ENCODE measurements at places on chromosomes 11 and 22.

DNA sequence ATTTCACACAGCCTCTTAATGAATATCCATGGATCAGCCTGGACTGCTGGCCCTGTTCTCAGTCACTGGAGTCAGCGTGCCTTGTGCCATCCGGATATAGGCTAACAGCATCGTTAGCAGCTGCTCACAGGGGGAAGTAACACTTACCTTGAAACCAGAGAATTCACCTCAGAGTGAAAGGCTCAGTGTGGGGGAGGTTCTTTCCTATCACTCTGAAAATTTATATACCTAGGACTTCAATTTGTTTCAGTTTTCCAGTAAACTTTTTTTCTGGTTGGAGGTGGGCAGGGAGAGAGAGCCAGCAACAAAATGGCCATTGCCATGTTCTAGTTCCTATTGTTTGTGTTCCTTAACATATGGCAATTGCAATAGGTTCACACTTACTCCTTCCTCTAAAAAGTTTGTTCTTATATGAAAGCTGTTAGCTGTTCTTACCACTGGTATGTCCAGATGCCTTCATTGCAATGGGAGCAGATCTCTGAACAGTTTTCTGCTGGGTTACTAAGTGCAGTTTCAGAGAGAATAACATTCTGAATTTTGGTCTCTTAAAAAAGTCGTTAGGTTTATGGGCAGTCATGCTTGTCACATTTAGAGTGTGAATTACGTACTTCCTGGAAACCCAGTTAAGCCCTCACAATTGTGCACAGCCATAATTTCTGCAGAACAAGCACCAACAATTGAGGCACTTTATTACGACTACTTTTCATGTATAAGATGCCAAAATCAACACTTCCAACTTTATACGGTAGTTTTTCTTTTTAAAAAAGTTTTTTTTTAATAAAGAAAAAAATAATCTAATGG, 247.6 kb downstream of the CADM1 start:
- no peak for DNase-seq

GRCh38 chr11:14148653-14149273, 186.2 kb downstream of the SPON1 start:
- DNase-seq: peak; percentile 47

- DNase-seq: no peak
These were observed 482.0 kb downstream of the KCNA4 start for GRCh38 chr11:29534836-29535235.

GRCh38 chr11:10263929-10264328, 30.1 kb downstream of the SBF2 start:
- DNase-seq: no peak

DNA sequence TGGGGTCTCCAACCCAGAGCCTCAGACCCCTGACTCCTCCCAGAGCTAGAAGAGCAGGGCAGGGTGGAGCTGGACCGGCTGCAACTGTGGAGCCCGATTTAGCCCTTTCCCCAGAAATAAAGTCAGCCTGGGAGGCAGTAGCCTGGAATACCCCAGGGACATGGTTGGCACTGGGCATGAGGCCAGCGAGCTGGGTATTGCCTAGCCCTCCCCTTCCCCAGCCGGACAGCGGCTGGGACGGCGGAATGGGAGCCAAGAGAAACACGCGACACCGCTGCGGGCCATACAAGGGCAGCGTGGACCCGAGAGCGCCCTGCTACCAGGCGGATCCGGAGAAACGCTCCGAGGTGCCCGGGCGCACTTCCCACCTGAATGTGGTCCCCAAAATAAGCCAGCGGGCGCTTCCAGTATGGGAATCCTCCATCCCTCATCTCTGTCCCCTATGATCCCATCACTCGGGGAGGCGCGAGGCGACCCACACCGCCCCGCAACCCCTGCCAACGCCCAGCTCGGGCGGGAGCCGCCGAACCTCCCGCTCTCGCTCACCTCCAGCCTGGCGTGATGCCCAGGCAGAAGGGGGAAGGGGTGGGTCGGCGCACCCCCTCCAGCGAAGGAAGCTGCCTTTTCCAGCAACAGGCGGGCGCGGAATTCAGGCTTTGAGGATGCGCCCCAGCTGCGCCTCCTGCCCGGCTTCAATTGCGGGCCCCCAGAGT, 758 bp downstream of the MCAM start:
- DNase-seq: no peak

DNA sequence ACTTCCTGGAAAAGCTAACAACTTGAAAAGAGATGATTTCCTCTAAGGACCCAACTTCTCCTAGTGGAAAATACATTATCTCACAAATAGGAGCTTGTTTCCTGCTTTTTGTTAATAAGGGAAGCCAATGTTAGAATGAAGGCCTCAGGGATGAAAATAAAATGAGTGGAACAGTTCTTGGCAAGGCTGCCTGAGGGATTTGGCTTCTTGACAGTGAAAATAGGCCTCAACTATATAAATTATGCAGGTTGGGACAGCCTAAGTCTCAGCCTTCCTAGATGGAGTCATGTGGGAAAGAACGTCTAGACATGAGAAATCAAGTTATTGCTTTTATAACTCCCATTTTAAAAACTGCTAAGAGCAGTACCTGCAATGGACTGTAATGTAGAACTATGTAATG, 92.8 kb upstream of the FIBIN start:
- no peak for DNase-seq

GRCh38 chr22:29719899-29720645, at the start of gene CABP7:
TSS of gene CABP7 (plus strand) at chr22:29720003. CDS start at chr22:29720425, 422 bp downstream.
- DNase-seq: no peak

GRCh38 chr11:61999141-61999975, 31.9 kb upstream of the FTH1 start:
- no peak for DNase-seq

GRCh38 chr11:77457340-77457739, 16.6 kb downstream of the PAK1 start:
- no peak for DNase-seq

GRCh38 chr11:45818961-45819605, 14.1 kb downstream of the SLC35C1 start:
- DNase-seq: no peak

DNA sequence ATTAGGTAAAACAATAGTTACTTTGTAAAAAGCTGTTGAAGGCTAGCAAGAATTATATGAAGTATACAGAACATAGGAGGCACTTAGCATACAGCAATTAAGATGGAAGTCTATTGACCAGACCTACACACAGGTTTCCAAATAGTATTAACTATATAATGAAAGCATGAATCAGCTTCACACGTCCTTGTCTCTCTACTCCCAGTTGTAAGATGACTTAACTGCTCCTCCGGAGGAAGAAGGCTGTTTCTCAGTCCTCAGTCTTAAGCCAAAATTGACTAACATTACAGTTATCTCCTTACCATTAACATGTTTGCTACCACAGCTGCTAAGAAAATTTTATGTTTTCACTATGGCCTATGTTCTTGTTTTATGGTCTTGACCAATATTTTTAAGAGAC, 24.7 kb downstream of the SIK3 start:
- DNase-seq: no peak

DNA sequence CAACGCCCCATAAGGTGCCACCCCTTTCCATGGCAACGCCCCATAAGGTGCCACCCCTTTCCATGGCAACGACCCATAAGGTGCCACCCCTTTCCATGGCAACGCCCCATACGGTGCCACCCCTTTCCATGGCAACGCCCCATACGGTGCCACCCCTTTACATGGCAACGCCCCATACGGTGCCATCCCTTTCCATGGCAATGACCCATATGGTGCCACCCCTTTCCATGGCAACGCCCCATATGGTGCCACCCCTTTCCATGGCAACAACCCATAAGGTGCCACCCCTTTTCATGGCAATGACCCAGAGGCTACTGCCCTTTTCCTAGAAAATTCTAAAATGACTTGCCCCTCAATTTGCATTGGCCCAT, 72.1 kb downstream of the BRD1 start:
- DNase-seq: no peak

DNA sequence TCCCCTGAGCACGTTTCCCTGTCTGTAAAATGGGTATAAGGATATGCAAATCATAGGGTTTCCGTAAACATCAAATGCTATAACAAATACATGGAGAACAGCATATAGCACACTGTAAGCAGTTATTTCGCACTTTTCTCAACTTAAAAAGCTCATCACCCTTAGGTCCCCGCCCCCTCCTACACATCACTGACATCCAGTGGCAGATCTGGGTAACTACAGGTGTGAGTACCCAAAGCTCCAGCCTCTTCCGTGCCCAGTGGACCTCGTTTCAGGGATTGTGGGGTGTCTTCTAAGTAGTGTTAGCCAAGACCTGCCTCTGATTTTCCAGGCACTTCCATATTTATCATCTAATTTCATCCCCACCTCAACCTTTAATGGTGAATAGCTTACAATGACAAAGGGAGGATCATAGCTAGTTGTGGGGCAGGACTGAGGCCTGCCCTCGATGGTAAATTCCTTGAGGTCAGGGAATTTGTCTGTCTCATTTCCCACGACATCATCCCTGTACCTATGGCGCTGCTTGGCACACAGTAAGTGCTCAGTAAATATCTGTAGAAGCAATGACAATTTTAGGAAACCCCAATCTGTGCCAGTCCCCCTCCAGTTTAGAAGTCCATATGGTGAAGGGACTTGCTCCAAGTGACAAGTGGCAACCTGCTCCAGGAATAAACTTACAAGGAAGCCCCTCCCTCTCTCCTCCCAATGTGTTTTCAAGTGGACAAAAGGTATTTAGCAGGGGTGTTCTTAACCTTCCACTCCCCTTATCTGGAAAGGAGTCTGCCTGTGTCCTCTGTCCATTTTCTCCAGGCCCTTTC, 340.5 kb downstream of the TENM4 start:
- peak; percentile 37 for DNase-seq

- peak; percentile 44 for DNase-seq
These were observed 27.5 kb downstream of the OSBPL5 start for GRCh38 chr11:3137486-3138177.

DNA sequence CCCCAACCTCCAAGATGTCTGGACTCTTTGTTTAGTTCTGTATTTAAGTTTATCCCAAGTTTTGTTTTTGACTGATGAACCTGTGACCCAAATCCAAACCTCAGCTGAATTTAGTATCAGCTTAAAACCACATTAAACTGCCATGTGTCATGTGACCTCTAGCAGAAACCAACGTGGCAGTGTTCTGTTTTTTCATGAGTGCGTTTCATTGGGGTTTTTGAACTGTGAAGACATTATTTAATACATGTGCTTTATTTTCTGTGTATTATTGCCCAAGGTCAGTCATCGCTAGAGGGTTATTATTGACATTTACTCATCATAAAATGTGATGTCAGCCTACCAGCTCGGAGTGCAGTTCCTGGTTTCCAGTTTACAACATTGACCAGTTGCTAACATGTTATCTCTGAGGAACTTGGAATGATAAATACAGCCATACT, 1.8 kb downstream of the TLCD5 start:
- peak; percentile 60 for DNase-seq

GRCh38 chr11:46902694-46903093, 15.7 kb downstream of the LRP4 start:
- no peak for DNase-seq

GRCh38 chr22:17705951-17706900, 67.7 kb downstream of the BCL2L13 start:
- peak; percentile 79 for DNase-seq

Measured in Jurkat, Clone E6-1 (cell line).